ENCODE measurements at places on chromosomes 6 and 20.

DNA sequence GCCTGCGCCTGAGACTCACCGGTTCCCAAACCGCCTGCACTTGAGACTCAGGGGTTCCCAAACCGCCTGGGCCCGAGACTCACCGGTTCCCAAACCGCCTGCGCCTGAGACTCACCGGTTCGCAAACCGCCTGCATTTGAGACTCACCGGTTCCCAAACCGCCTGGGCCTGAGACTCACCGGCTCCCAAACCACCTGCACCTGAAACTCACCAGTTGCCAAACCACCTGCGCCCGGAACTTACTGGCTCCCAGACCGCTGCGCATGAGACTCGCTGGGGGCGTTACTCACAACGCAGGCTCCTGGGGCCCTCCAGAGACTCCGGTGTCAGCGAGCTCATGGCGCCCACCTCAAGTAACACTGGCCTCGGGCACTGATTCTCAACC lies 90.2 kb downstream of the DACT2 start:
- DNase-seq: no peak

GRCh38 chr6:33886673-33887144 lies 82.9 kb upstream of the MLN start:
- no peak for DNase-seq

GRCh38 chr6:158358450-158359077 lies 46.3 kb downstream of the TULP4 start:
- no peak for DNase-seq

DNA sequence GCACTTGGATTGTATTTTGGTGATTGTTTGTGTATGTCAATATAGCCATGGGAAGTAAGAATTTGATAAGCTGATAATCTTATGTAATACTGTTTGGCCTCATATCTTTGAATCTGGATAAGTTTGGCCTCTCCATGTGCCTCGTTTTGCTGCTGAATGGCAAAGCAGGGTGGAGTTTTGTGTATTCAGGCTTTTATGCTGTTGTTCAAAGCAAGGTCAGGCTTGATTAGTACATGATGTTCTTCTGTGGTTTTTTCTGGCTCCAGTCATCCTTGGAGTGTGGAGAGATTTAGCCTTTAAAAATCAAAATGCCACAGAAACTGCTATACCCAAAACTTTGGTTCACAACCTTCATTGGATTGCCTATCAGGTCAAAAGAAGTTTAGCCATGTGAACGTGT lies 728.9 kb upstream of the GJE1 start:
- DNase-seq: no peak

DNA sequence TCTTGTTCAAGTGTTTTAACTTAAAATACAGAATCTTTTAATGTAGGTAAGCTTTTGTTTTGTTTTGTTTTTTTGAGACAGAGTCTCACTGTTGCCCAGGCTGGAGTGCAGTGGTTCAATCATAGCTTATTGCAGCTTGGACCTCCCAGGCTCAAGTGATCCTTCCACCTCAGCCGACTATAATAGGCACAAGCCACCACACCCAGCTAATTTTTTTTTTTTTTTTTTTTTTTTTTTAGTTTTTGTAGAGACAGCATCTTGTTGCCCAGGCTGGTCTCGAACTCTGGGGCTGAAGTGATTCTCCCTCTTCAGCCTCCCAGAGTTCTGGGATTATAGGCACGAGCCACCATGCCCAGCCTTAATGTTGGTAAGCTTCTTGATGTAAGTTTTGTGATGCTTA lies 3.3 kb downstream of the EFHC1 start:
- no peak for DNase-seq

DNA sequence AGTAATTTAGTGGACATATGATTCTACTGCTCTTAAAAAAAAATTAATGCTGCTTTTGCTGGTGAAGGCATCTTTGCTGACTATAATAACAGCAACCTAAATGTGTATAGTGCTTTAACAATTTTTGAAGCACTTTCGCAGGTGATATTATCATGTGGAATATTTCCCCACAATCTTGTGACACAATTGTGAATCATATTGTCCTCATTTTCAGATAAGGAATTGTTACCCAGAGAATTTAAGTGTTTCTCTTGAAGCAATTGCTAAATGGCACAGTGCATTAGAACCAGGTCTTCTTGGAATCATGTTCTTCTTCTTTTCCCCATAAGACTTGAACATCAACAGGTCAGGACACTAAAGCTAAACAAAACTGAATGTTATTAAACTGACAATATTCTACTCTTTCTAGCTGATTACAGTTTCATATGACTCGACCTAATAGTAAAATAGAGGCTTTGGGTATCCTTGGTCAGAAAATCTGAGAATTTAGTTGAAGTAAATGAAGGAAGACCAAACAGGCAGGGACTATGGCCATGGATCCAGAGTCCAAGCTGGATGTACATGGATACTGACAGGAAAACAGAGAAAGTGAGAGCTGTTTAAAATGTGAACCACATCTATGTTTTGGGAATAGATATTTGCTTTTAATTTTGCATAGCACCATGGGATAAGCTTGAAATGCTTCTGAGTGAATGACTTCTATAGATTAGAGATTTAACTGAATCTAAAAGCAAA lies 121.8 kb upstream of the SLC35B3 start:
- no peak for DNase-seq

- DNase-seq: no peak
These were observed 177.8 kb downstream of the PLCB4 start for GRCh38 chr20:9246731-9247130.

GRCh38 chr20:44651684-44652423 lies at the start of gene ADA:
Gene ADA (minus strand): TSS chr20:44651699. CDS start chr20:44651607, 92 bp downstream.
- no peak for DNase-seq

GRCh38 chr20:48728042-48728825 lies 99.6 kb downstream of the PREX1 start:
- no peak for DNase-seq

DNA sequence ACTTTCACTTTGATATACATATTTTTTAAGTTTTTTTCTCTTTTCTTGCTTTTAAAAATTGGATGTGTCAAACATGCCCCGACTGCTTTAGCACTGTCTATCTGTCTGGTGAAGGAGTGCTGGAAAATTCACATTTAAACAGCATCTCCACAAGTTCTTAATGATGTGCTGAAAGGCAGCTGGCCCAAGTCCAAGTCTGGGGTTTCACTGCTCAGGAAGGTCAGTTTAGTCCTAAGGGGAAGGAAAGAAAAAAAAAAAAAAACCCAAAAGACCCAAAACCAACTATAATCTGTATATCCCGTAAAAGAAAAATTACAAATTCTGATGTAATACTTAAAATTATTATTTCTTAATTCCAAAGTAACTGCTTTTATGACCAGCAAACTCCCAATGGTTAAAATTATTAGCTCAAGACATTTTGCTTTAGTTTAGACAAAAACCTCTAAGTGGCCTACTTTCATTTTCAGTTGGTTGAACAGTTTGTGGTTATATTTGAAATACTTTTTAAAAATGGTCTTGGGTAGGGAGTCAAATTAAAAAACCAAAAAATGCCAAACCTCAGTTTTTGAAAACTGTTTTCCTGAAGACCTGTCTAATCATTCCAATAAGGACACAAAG lies 79.5 kb upstream of the PREP start:
- no peak for DNase-seq

GRCh38 chr6:88899569-88900316 lies 63.7 kb downstream of the RNGTT start:
- DNase-seq: no peak

GRCh38 chr6:4344317-4344899 lies 209.0 kb upstream of the ECI2 start:
- DNase-seq: no peak

DNA sequence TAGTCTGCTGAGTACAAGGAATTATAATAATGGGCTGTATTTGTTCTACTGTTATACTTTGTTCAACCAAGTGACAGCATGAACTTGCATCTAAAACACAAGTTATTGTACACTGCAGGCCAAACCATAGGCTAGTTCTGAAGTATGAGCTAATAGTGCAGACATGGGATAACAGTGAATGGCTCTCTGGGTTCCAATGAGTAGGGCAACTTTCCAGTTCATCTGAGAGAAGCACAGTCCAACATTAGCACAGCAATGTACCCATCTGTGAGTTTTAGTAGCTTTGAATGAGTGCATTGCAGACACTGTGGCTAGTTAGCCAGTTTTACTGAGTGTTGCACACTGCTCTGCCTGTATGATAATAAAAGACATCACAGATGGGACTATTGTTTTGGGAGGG lies 56.5 kb upstream of the FUT9 start:
- DNase-seq: no peak

DNA sequence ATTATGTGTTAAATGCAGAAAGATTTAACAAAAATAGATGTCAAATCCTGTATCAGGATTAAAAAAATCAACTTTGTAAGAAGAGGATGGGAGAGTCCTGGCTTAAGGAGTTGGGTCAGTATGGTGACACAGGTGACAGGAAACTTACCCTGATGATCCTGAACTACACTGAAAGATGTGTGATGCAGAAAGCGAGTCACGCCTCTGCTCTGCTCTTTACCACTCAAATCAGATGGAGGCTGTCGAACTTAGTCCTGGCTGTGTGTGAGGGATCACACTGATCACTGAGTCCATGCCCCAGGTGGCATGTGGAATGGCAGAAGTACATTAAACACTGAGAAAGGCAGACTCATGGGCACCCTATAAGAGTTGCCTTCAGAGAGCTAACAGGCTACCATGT lies 92.9 kb downstream of the GJA10 start:
- no peak for DNase-seq

DNA sequence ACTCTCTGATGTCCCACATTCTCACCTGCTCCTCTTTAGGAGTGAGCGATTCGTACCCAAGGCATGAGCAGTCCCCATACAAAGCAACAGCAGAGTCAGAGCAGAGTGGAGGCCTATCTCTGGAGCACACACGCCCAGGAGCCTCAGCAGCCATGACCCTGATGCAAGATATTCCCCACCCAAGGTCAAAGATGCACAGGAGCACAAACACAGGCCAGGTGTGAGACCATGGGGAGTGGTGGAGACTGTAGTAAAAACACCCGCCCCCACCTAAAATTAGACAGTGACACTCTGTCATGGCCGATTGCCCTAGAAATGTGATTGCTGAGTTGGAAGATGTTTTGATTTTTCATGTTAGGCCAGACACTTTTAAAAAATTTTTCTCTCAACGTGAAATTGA lies 21.4 kb downstream of the RRBP1 start:
- no peak for DNase-seq

- no peak for DNase-seq
These were observed 61.7 kb upstream of the NOX3 start for GRCh38 chr6:155517294-155517693.

- no peak for DNase-seq
These were observed 226.2 kb downstream of the TTLL2 start for GRCh38 chr6:167550941-167551627.

DNA sequence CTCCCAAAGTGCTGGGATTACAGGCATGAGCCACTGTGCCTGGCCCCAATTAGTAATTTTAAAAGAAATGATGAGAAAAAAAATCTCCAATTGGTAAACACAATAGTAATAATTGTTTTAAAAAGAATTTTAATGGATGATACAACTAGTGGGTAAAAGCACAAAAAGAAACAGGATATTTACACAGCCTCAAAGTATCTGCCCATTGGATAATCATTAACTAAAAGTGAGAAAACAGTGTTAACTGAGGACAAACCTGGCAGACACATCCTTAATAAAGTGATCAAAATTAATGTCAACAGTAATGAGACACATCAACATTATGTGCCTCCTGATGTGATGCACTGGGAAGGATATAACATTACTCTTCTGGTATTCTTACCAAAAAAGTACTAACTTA lies 24.5 kb downstream of the DTNBP1 start:
- no peak for DNase-seq

DNA sequence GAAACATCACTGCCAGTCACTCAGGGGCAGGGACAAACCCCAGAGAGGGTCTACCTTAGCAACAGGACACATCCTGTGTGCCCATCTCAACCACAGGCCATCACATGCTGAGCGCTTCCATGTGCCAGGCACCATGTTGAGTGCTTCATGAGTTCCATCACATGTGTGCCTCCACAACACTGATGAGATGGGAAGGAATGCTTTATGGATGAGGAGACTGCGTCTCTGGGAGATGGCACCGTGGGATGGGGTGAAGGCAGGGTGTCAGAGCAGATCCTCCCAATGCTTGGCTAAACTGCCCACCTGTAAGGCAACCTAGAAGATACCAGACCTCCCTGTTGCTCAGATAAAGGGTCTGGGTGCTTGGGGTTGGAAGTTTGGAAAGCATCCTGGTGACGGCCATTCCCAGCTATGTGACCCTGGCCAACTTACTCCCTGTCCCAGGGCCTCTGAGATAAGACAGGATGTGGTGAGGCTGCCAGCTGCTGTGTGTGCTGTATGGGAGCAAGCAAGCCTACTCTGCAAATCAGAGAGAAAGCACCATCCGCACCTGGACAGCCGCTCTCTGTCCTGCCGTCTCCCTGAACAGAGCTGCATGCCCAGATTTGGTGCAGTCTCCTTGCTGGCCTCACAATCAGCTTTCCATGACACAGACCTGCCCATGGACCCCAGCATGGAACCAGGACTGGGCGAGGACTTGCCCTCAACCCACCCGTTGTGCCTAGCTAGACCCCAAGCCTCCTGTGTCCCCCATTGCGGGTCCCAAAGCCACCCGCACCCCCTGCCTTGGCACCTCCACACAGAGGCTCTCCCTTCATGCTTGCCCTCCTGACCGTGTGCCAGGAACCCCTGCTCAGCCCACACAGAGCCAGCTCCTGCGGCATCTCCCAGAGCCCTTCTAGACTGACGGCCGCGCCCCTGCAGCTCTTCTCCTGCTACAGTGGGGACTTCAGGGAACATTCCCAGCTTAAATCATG lies 143.7 kb downstream of the SYNDIG1 start:
- DNase-seq: no peak

DNA sequence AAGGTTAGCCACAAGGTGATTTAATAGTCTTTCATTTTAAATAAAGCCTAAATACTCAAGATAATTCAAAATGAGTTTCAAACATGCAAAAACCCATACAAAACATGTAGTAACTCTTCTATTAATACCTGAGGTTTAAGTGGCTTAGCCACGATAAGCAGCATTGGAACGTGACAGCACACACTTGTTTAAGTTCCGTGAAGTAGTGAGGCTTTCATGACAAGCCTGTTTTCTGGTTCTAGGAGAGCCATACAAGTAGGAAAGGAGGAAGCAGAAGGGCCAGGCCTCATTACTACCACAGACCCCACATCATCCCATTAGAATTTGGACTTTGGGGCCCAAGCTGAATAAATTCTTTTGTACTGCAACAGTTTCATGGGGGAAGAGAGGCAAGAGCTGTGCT lies 54.3 kb upstream of the PRND start:
- no peak for DNase-seq

DNA sequence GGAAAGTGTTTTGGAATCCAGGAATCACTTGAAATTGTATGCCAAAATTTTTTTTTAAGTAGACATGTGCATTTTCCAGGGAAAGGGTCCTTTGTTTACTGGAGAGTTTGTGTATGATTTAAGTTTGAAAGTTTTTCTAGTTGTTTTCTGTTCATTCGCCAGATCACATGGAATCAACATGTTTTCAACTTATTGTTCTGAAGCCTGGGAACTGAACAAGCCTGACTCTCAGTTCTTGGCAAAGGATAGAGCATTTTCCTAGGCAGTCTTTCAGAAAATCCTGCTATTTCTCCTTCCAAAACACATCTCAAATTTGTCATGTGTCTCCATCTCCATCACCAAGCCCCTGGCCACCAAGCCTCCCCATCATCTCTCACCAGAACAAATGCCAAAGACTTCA lies 374.8 kb downstream of the MAFB start:
- no peak for DNase-seq

Measured in amniotic stem cell (primary cell).